ENCODE measurements at places on chromosomes 4 and X.

- DNase-seq = no peak
Observed at GRCh38 chr4:125541836-125542385, 227.2 kb downstream of the FAT4 start.

DNA sequence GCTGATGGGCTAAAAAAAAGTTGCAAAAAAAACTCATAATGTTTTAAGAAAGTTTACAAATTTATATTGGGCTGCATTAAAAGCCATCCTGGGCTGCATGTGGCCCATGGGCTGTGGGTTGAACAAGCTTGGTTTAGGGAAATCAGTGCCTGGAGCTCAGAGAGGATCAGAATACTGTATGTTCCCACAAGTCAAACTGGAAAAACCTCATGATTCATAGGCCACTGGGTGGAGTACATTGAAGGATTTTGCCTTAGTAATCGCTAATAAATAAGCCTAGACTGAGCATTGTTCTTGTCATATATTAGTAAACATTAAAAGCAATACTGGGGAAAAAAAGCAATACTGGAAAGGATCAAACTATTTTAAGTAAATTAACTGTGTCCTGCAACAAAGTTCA, 246.3 kb upstream of the TAPT1 start:
- DNase-seq = no peak

- no peak for DNase-seq
Observed at GRCh38 chr4:38800366-38800765, 4.2 kb downstream of the TLR1 start.

- no peak for DNase-seq
Observed at GRCh38 chrX:153968754-153969124, 2.9 kb downstream of the HCFC1 start.

DNA sequence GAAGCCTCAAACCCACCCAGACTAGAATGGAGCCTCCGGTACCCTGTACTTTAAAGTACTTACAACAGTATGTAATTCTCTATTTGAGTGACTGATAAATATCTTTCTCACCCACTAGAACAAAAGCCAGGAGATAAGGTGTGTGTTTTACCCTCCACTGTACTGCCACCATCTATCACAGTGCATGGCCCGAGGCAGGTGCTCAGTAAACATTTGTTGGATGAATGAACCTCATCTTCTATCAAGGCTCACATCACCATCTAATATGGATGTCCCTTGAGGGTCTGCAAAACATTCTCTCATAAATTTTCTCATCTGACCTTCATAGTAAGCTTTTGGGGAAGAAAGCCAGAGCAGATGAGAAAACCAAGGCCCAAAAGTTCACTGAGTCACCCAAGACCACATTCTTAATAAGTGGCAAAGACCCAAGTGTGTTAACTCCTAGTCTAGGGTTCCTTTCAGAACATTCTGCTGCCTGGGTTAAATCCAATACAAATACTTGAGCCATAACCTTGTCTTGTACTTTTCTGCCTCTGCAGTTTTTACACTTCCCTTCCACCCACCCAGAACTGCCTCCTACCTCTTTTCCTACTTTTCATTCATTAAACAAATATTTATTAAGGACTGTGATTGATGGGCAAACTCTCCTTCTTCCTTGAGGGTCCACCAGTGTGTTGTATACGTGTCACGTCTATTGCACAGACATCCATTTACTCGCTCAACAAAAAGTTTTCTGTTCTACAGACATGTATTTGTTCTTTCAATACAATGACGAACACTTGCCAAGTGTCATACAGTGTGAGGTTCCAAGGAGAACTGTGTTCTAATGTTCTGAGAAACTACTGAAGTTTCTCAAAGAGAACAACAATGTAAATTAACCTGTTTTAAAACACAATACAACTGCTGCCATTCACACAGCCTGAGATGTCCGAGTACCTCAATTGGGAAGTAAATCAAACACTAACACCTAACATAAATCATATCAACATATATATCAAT, 35.7 kb downstream of the APBB2 start:
- no peak for DNase-seq

GRCh38 chr4:56183344-56183959, 203.8 kb downstream of the AASDH start:
- DNase-seq = no peak

- peak; percentile 64 for DNase-seq
Observed at GRCh38 chr4:140149846-140150635, 3.9 kb downstream of the MAML3 start.

Measured in T-helper 2 cell treated with Interferon-gamma antibody and Interleukin-4, amounts not matched to agents 5 μg/mL and 100 μg/mL, for 36 hours (primary cell).